ENCODE measurements at places on chromosomes 1 and 21.

- no peak for DNase-seq
Measured at GRCh38 chr1:221725735-221726672, 15.9 kb downstream of the DUSP10 start.

GRCh38 chr1:28256197-28256827 is 3.0 kb upstream of the SESN2 start:
- DNase-seq = no peak

DNA sequence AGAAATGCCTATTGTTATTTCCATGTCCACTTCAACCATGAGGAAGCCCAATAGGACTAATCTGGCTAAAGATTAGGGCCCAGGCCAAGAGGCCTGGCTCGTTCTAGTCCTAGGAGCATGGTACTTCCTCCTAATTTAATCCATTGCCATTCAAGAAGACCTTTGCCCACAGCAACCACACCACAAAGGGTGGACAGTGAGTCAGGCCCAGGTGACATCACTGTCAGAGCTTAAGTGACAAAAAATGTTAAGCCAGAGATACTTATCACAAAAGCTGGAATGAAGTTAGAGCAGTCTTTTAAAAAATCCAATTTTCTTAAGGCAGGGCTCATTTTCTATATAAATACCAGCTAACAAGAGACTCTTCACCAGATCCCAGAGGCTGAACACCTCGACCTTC is at the start of gene SPRR3:
Gene SPRR3, plus strand, starts transcription at position 368 of the 400 bp plus-strand sequence. CDS start 1,272 bp downstream, outside the sequence.
- no peak for DNase-seq

GRCh38 chr1:58465176-58465575 is 81.3 kb downstream of the OMA1 start:
- no peak for DNase-seq

GRCh38 chr1:62962901-62963776 is 179.2 kb downstream of the ATG4C start:
- peak; percentile 57 for DNase-seq

DNA sequence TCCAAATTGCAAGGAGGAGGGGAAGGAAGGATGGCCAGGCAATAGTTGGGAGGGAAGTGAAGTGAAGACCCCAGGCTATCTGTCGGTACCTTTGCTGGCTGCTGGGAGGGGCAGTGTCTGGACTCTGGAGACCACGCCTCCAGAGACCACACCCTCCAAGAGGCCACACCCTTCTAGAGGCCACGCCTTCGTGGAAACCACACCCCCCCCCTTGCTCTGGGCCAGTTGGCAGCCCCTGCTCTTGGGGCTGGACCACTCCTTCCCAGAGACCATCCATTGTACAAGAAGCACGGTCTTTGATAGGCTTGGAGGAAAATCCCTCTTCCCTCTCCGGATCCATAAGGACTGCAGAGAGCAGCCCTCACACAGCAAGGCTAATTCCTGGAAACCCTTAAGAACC is 73.1 kb downstream of the RYR2 start:
- no peak for DNase-seq

DNA sequence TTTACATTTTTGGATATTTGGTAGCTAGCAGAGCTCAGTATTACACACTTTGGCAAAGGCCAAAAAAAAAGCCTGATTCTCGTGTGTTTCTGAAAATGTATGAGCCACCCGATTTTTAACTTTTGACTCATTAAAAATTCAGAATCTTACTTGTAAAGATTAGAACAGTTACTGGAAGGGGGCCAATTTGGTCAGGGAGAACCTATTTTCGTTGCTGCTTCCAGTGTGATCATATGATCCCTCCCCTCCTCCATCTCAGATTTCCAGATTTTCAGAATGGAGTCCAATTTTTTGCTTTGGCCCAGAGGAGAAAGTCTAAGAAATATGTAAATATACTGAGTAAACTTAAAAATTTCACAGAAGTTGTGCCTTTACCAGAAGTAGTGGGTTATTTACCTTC is 3.2 kb upstream of the OR2AK2 start:
- DNase-seq = no peak

GRCh38 chr1:158999316-159000069 is 10.2 kb upstream of the IFI16 start:
- DNase-seq = no peak

DNA sequence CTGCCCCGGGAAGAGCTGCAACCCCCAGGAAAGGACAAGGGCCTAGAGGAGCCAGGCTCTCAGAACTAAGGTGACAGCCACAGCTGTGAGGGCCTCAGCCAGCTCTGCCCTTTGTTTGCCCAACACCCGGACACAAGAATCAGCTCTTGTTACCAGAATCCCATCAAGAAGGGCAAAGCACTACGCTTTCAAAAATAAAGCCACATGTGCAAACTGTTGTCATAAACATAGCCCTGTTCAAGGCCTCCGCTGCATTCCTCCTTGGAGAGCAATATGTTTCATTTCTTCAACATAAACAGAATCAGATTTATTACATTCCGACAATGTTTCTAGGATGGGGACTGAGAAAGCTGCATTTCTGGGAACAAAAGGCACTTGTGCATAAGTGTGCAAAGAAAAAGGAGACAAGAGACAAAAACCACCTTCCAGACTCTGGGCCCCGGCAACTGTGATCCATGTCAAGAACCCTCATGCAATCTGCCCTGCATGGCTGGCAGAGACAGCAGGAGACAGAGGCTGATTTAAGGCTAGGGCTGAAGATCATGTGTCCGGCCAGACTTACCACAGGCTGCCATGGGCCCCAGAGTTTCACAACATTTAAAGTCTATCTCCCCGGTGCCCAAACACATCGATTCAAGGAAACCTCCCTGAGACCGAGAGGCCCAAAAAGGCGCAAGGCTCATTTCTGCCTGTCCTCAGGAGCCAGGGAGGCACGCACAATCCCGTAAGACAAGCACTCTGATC is 71.0 kb downstream of the SSBP3 start:
- no peak for DNase-seq

DNA sequence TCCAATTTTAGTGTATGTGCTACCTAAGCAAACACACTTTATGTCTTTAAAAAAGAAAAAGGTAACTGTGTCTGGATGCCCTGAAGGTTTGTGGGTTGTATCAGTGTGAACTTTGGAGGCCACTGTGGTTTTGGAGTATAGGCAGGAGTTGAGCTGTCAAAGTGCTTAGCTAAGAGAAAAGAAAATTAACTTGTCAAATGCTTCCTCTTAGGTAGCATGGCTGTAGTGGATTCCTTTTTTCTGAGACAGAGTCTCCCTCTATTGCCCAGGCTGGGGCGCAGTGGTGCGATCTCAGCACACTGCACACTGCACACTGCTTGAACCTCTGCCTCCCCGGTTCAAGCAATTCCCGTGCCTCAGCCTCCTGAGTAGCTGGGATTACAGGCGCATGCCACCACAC is 11.2 kb upstream of the SLC41A1 start:
- no peak for DNase-seq

DNA sequence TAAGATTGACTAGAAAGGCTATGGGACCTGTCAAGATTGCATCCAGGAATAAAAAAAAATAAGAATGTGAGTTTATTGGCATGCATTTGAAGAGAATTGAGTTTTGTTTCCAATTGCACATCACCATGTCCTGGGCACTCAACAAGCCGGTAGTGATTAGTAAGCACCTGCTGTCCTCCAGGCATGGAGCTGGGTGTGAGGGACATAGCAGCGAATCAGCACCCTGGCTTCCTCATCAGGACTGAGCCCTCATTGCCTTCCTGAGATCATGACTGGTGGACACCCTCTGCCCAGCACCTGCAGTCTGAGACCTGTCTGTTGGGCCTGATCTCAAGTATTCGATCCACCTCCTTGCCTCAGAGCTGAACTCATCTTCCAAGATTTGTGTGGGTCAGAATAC is 26.8 kb downstream of the S100A6 start:
- DNase-seq = no peak

GRCh38 chr1:188237573-188238348 is 1409.0 kb downstream of the PLA2G4A start:
- no peak for DNase-seq

- no peak for DNase-seq
Measured at GRCh38 chr21:14526836-14527695, 19.0 kb downstream of the SAMSN1 start.

- DNase-seq = no peak
Measured at GRCh38 chr1:75431843-75432242, 179.1 kb downstream of the SLC44A5 start.

All from HAP-1 (cell line).